ENCODE measurements at places on chromosomes 7 and 10.
A peak's percentile ranks its signal among the peaks of the same experiment; 100 is the strongest.

- no peak overlapping the region for H3K4me3 ChIP-seq
- no peaks in the 10 kb centered on the region for H3K36me3 ChIP-seq
- no peak overlapping the region for H3K27ac ChIP-seq
- no peaks in the 10 kb centered on the region for H3K27me3 ChIP-seq
Observed at GRCh38 chr7:26413007-26413691, 121.5 kb downstream of the SNX10 start.

DNA sequence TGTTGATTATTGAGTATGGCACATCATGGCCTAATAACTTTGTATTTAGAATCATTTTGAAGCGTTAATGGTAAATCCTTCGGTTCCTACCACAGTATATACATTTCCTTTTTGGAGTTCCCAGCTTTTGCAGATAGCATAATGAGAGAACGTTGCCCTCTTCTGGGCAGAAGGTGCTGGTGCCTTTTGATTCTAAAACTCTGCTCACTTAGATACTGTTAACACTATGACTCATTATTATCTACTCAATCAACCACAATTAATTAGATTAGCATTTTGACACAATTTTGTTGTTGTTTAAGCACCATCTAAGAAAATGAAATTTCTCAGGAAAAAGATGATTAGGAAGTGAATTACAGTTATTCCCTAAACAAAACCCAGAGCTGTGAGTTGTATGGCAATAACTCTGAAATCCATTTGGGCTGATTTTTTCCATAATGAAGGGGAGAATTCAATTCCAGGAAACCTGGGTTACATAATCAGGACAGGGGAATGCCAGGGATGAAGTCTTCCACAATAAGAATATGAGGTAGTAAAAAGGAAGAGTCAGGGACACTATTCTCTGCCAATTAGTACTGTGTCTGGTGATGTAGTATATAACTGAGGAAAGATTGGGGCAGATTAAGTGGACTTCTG is 11.5 kb upstream of the DLD start:
- H3K4me1 ChIP-seq, result peaks cover 25% of the 10 kb centered on the region
- H3K4me3 ChIP-seq, result no peak overlapping the region
- no peaks in the 10 kb centered on the region for H3K36me3 ChIP-seq
- H3K27me3 ChIP-seq, result no peaks in the 10 kb centered on the region

DNA sequence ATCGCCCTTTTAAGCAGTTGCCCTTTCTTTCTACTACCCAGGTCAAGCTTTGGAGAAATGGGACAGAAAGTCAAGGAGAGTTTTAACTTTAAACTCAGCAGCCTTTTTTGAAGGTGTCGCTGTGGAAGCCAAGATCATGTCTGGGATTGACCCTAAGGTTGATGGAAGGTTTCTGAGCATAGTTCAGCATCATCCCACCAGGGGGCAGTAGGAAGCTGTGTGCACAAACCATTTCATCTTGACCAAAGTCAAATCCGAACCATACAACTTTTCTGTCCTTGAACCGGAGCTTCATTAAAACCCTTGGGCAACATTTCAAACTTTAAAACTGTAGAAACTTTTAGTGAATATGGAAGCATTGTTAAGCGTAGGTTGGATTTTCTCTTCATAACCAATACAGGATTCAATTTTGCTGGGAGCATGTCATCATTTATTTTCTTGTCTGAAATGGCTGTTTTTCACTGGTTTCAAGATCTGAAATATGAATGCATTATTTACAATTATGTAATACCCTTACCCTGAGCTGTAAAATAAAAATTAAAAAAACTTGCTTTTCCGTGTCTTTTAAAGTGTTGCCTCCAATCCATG is 214.4 kb upstream of the KIAA1217 start:
- H3K4me1 ChIP-seq, result no peaks in the 10 kb centered on the region
- no peak overlapping the region for H3K4me3 ChIP-seq
- no peak overlapping the region for H3K27ac ChIP-seq
- DNase-seq, result peak; percentile 47

DNA sequence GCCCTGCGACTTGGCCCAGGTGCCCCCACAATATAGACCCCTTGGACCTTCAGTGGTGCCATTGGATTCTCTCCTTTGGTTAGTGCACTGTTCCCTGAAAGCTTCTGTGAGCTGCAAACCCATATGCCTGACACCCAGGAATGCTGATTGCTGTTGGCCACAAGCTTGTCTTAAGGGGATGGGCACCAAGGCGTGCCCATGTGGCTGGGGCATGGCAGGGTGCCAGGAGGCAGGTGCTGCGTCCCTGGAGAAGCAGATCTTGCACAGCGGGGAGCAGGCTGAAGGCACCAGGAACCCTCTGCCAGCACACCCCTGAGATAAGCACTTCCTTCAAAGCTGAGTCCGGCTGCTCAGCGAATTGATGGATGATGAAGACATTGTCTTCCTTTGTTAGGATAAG is 411.8 kb downstream of the SDK1 start:
- H3K4me1 ChIP-seq, result no peaks in the 10 kb centered on the region
- DNase-seq, result no peak
- no peaks in the 10 kb centered on the region for H3K27me3 ChIP-seq
- H3K27ac ChIP-seq, result no peak overlapping the region
- H3K4me3 ChIP-seq, result no peak overlapping the region

GRCh38 chr7:30001998-30002397 is 12.4 kb upstream of the SCRN1 start:
- H3K4me1 ChIP-seq, result no peaks in the 10 kb centered on the region
- H3K4me3 ChIP-seq, result no peak overlapping the region
- no peaks in the 10 kb centered on the region for H3K27me3 ChIP-seq
- DNase-seq, result no peak
- H3K27ac ChIP-seq, result no peak overlapping the region

GRCh38 chr7:137989094-137989493 is 12.8 kb downstream of the CREB3L2 start:
- H3K4me1 ChIP-seq, result peaks cover 35% of the 10 kb centered on the region
- H3K36me3 ChIP-seq, result peaks cover 3% of the 10 kb centered on the region
- H3K4me3 ChIP-seq, result no peak overlapping the region
- H3K27me3 ChIP-seq, result no peaks in the 10 kb centered on the region
- H3K27ac ChIP-seq, result no peak overlapping the region

- no peaks in the 10 kb centered on the region for H3K27me3 ChIP-seq
- DNase-seq, result no peak
- no peak overlapping the region for H3K4me3 ChIP-seq
- no peaks in the 10 kb centered on the region for H3K36me3 ChIP-seq
- no peak overlapping the region for H3K27ac ChIP-seq
Observed at GRCh38 chr10:28987555-28988320, 301.1 kb upstream of the LYZL1 start.

DNA sequence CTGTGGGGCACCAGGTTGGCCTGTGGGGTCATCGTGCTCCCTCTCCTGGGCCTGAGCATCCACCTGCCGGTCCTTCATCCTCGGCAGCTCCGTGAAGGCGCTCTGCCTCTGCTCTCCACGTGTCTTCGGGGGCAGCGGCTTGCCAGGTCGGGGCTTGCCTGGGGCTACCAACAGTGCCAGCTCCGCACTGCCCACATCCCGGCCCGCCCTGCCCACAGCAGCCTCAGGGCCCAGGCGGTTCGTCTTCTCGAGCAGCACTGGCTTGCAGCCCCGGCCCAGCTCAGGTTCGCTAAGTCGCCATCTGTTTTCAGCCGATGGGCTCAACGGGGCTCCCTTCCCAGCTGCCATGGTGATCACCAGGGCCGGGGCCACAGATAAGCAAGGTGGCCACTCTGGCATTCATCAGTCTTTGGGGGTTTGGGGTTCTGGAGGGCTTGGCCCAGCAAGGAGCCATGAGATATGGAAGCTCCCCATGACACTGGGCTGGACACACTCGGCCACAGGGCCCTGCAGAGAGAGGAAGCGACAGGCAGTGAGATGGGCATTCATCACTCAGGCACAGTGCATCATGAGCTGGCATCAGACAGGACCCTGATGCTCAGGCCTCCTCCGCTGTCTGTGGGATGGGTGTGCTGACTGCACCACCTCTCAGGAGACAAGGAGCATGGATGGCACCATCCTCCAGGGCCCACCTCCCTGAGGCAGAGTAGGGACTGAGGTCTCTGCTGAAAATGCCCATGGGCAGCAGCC is 15.5 kb downstream of the ZNF488 start:
- H3K27me3 ChIP-seq, result no peaks in the 10 kb centered on the region
- H3K27ac ChIP-seq, result no peak overlapping the region
- no peaks in the 10 kb centered on the region for H3K36me3 ChIP-seq
- no peak overlapping the region for H3K4me3 ChIP-seq
- no peaks in the 10 kb centered on the region for H3K4me1 ChIP-seq

GRCh38 chr10:123404357-123404756 is 250.2 kb downstream of the BUB3 start:
- peaks cover 9% of the 10 kb centered on the region for H3K4me1 ChIP-seq
- no peak for DNase-seq
- no peaks in the 10 kb centered on the region for H3K27me3 ChIP-seq
- no peak overlapping the region for H3K4me3 ChIP-seq
- no peaks in the 10 kb centered on the region for H3K36me3 ChIP-seq

DNA sequence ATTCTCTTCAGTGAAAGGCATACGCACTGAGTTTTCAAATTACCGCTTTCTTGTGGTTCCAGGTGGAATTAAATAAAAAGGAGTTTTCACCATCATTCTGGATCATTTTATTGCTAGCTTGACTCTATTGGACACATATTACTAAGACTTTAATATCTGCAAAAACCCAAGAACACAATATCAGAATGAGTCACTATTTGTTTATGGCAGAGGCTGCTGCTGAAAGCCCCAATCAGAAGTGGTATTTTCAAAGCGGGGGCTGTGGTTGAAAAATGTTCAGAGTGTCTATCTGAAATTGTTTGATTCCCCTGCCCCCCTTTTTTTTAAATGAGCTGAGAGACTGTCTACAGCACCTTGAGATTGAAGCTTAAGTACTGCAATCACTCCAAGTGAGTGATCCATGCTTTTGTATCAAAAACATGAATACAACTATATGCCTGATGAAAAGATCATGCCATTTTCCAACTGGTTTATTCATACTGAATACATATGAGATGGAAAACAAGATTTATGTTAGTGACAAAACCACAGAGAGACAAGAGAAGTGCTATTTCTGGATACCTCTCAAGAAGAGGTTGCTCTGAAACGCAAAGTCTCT is 376.4 kb downstream of the HTR7 start:
- H3K27me3 ChIP-seq, result no peaks in the 10 kb centered on the region
- no peaks in the 10 kb centered on the region for H3K4me1 ChIP-seq
- H3K27ac ChIP-seq, result no peak overlapping the region
- DNase-seq, result no peak
- H3K4me3 ChIP-seq, result no peak overlapping the region
- no peaks in the 10 kb centered on the region for H3K36me3 ChIP-seq

DNA sequence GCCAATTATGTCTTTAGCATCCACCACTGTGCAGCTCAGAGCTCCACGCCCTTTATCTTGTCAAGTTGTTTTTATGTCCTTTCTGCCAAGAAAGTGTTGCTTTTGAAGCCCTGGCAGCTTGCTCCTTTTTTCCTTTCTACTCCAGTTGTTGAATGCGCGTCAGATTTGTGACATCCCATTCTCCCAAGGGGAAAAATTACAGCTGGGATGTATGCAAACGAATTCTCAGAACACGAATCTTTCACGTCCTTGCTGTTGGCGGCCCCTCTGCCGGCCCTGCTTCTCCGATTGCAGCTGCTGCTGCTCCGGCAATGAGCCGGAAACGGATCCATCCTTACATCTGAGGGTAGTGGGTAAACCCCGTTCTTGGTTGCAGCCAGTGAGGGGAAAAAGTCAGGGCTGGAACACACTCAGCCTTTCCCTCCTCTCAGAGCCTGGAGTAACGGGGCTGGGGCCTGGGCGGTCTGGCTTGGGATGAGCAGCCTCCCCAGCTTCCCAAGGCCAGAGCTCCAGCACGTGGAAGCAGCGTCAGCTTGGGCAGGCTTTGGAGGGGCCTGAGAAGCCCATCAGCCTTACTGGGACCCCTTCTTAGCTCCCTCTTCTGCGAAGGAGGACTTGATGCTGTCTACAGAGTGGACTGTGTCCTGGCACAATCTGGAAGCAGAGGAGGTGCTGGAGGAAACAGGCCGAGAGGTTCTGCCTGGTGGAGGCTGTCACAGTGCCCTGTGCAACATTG is 79.0 kb upstream of the CHST15 start:
- H3K36me3 ChIP-seq, result no peaks in the 10 kb centered on the region
- peaks cover 3% of the 10 kb centered on the region for H3K4me1 ChIP-seq
- no peaks in the 10 kb centered on the region for H3K27me3 ChIP-seq
- no peak overlapping the region for H3K27ac ChIP-seq
- H3K4me3 ChIP-seq, result no peak overlapping the region

- H3K27me3 ChIP-seq, result no peaks in the 10 kb centered on the region
- no peaks in the 10 kb centered on the region for H3K36me3 ChIP-seq
- no peak overlapping the region for H3K4me3 ChIP-seq
Observed at GRCh38 chr10:93420944-93421825, 60.9 kb downstream of the MYOF start.

Data from common myeloid progenitor, CD34-positive (primary cell).